ENCODE measurements at places on chromosomes 12 and 14. TPM values are rescaled to one million over a fixed set of nuclear protein-coding genes. Genes with fewer than 3 reads are reported as not detected.

Gene FBXO21
- polyA plus RNA-seq: 9.3 TPM

Gene MIA2
- 14.4 TPM for polyA plus RNA-seq

Gene TRPV4
- 1.2 TPM for polyA plus RNA-seq

Gene IQSEC3
- polyA plus RNA-seq: not detected

Gene ACOT4
- polyA plus RNA-seq: 1.00 TPM

Gene PTPRR
- 0.62 TPM for polyA plus RNA-seq

Gene CLEC4D
- polyA plus RNA-seq: not detected

Gene IFI27L2
- polyA plus RNA-seq: 160 TPM

Gene NEUROD4
- not detected for polyA plus RNA-seq

Gene BATF
- polyA plus RNA-seq: not detected

Gene CLEC6A
- not detected for polyA plus RNA-seq

- DNase-seq: no peak
Observed at GRCh38 chr12:112111931-112112330, 3.3 kb upstream of the NAA25 start.

GRCh38 chr14:59252772-59253500 lies 64.5 kb downstream of the DAAM1 start:
- no peak for DNase-seq

DNA sequence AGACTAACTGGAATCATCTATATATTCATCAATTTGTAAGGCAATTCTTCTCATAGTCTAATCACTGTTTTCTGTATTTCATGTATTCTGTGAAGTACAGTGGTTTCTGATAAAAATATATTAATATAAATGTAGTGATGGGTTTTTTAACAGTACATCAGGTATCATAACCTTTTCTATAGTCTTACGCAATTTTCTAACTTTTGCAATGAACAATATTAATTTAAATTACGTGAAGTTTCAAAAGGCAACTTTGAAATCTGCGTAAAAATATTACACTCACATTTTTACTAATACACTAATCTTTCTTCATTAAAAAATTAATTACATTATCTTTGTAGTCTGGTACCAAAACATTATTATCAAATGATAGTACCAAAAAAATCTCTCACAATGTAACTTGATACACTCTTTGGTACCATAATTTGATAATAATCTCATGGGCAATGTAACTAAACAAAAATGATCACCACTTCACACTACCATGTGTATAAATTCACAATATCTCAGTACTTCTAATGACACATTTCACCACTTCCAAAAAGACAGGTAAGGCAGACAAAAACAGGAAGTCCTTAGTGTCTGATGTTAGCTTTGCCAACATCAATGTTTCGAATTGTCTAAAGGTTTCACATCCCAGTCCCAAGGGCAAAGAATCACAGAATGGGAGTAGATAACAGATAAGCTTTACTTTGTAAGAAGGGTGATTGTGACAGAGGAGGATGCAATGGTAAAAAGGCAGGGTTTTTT lies 8.7 kb downstream of the DNAI7 start:
- DNase-seq: no peak

DNA sequence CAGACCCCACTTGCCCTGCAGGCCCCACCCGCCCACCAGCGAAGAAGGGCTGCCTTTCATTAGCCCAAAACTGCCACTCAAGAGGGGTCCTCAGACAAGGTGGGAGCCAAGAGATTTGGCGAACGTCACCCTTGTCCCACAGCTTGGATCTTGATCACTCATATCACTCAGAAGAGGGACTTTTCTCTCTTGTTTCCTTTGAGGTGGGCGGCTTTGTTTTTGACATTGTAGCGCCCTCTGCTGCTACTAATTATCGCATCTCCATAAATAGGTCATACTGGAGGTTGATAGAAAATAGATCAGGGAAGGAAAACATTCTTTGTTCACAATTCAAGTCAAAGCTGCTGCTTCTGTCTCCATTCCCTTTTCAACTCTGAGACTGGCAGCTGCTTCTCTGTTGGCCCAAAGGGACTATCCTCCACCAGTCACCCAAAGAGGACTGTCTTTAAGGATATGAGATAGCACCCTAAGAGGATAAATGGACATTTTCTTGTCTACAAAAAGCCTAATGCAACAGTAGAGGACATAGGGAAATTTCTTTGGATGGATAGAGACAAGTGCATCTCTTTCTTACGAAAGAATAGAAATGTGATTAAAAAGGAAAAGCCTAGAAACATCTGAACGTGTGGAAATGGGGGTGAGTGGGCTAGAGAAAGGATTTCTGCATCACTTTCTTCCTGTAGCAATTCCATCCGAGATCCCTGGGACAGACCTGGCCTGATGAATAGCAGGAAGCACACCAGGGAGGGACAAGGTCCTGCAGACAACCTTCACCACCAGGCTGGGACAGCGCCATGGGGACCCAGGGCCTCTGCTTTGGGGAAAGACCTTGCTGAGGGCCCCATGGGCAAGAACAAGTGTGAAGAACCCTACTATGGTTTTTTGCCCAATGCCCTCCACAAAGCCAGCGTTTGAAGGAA lies 115.8 kb downstream of the DAD1 start:
- no peak for DNase-seq

GRCh38 chr12:11578461-11578993 lies 70.9 kb upstream of the ETV6 start:
- no peak for DNase-seq

DNA sequence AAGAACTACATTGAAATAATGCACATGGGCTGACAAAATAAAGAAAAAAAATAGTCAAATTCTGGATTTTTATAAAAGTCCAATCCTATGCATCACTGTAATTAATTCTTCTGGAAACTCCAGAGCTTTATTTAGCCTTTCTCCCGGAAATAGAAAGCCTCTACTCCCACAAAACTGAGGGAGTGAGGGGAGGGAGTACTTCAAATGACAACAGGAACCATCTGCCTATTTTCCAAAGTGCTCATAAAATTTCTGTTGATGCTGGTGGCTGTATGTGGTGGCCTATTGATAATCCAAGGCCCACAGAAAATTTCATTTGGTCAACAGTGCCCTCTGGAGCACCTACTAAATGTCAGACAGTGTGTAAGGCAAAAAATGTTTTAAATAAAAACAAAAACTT lies 64.6 kb downstream of the KIF21A start:
- no peak for DNase-seq

GRCh38 chr12:116600959-116601918 lies 42.1 kb downstream of the MAP1LC3B2 start:
- peak; percentile 32 for DNase-seq

DNA sequence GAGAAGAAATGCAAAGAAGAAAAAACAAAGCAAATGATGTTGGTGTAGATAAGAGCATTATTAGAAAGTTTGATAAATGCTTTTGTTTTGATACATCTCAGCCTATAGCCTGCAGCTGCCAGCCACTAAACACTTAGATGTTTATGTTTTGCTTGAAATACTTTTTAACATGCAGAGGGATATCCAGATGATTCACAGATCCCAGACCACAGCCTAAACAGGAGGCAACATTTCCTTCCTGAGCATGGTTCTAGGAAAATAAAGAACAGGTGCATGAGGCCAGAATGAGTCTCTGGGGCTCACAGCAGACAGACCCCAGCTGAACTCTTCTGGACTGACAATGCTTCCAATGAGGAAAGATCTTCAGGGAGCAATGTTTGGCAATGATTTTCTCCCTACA lies 103.7 kb upstream of the EEA1 start:
- no peak for DNase-seq

GRCh38 chr12:108752387-108752786 lies 21.1 kb upstream of the CORO1C start:
- DNase-seq: no peak

DNA sequence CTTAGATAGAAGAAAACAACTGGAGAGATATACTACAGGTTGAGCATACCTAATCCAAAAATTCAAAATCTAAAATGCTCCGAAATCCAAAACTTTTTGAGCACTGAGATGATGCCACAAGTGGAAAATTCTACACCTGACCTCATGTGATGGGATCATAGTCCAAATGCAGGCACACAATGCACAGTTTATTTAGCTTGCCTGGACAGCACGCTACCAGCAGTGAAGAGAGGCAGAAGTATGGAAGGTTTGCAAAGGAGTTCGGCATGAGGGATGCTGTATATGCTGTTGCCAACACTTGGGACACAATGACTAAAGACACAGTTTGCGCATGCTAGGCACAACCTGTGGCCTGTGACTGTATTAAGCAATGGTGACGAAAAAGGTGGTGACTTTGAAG lies 58.1 kb upstream of the CAND1 start:
- DNase-seq: no peak

DNA sequence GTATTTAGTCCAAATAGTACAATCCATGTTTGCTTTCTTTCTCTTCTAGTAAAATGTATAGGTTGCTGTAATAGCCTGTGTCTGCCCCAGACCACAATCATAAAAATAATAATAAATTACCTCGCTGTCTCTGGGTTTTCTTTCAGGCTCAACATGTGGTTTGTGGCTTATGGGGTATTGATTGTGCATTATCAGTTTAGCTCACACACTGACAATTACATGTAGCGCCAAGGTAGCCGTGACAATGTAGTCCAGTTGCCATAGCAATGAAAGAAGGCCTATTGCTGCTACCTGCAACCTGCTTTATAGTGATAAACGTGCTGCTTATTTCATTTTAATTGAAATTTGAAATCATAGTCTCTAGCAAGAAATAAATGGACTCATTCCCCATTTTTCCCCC lies 1009.8 kb downstream of the NRXN3 start:
- DNase-seq: no peak

DNA sequence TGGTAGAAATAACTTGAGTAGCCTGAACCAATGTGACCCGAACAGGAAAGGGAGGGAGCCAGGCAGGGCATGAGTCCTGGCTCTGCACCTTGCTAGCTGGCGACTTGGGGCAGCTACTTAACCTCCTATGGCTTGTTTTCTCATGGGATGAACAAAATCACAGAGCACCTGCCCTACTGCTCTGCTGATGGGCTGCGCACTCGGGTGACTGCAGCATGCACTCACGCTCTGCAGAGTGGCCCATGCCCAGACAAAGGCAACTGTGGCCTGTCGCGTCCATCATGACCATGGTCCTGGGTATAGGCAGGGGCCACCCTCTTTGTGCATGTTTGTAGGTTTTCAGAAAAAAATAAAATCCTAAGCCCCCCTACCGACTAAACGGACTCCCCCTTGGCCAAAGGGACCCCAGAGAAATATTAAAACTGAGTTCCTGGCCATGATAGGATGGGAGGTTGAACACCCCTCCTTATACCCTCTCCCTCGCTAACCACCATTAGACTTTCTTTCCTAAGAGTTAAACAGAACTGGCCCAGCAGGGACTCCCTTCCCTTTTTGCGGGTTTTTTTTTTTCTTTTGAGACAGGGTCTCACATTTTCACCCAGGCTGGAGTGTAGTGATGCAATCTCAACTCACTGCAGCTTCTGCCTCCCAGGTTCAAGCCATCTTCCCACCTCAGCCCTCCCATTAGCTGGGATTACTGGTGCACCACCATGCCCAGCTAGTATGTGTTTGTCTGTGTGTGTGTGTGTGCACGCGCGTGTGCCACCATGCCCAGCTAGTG lies 32.5 kb downstream of the VWF start:
- DNase-seq: no peak

DNA sequence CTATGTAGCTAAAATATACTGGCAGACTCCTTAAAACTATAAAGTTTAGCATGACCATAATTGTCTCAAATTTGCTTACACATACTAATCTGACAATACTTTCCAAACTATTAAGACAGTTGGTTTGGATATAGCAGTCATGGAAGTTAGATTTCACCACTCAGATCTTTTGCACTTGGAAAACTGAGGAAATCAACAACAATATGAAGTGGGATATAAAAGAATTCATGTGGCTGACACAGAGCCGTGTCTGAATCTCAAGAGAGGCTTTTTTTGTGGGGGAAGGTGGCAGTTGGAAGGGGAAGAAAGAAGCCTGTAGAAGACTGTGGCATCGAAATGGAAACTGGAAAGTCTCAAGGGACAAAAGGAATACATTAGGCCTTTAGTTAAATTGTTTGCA lies 166.6 kb upstream of the FLRT2 start:
- DNase-seq: no peak

GRCh38 chr12:121986489-121987245 lies 35.0 kb upstream of the BCL7A start:
- no peak for DNase-seq

GRCh38 chr14:105532735-105533141 lies 6.4 kb downstream of the TMEM121 start:
- no peak for DNase-seq

GRCh38 chr14:50000380-50001150 lies 107.7 kb downstream of the ARF6 start:
- no peak for DNase-seq

GRCh38 chr12:110649341-110649847 lies 35.5 kb downstream of the TCTN1 start:
- no peak for DNase-seq

GRCh38 chr12:30813525-30814294 lies 59.0 kb upstream of the CAPRIN2 start:
- no peak for DNase-seq
